ENCODE measurements at places on chromosomes 12 and 14.

DNA sequence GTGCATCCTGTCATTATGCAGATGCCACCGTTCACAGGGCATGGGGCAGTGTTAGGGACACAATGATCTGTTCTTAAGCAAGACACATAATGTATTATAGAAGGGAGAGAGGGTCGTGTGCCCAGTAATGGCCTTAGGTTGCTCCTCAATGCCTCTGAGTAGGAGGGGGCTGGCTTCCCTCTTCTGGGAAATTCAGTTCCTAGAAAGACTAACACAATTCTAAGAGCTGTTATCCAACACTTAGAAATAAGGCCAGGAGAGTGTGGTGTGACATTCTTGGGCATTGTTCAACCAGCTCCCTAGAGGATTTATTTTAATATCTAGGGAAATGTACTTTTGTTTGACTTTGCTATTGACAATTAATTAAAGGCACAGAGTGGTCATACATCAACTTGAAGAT is 118.5 kb downstream of the ADCK1 start:
- DNase-seq: no peak

DNA sequence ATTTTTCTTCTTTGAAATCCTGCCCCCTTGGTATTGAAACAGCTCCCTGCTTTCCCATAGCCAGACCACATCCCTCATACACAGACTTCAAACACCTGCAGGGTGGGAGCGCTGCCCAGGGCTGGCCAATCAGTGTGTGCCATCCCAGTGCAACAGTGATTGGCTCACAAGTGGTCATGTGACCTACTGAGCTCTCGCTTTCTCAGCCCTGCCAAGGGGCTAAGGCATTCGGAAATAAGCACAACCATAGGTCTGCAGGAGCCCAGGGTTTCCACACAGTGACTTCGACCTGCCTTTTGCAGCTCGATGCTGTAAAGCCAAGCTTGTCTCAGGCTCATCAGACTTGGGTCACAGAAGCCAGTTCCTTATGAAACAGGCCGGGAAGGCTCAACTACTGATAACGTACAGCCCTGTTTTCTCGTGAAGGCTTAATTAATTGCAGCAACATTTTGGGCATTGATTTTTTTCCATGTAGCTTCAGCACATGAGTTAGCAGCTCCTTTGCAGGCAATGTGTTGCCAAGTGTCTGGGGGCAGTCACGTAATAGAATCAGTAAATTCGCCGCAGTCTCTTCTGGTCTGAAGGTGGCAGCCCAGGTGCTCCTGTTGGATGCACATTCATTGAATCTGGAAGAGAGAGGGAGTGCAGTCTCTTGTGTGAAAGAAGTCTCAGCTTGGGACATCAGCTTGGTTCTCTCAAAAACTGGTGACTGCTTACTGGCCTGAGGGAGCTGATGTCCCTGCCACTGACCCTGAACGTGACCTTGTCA is 1091.8 kb downstream of the AACS start:
- no peak for DNase-seq

- DNase-seq: no peak
Observed at GRCh38 chr12:47111392-47111778, 31.6 kb upstream of the AMIGO2 start.

DNA sequence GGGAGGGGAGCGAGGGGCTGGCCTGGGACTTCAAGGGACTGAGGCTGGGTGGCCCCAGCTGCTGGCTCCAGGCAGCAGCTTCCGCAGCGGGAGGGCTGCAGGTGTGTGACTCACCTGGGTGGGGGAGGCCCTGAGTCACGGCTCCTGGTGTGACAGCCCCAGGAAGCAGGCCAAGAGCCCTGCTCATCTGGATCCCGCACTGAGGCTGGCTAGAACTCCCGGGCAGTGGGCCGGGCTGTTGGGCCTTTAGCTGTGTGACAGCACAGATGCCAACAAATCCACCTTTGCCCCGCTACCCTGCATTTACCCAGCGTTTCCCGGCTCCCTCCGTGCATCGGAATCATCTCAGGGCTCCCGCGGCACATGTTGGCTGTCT is 180.0 kb upstream of the PRMT8 start:
- DNase-seq: peak; percentile 40

DNA sequence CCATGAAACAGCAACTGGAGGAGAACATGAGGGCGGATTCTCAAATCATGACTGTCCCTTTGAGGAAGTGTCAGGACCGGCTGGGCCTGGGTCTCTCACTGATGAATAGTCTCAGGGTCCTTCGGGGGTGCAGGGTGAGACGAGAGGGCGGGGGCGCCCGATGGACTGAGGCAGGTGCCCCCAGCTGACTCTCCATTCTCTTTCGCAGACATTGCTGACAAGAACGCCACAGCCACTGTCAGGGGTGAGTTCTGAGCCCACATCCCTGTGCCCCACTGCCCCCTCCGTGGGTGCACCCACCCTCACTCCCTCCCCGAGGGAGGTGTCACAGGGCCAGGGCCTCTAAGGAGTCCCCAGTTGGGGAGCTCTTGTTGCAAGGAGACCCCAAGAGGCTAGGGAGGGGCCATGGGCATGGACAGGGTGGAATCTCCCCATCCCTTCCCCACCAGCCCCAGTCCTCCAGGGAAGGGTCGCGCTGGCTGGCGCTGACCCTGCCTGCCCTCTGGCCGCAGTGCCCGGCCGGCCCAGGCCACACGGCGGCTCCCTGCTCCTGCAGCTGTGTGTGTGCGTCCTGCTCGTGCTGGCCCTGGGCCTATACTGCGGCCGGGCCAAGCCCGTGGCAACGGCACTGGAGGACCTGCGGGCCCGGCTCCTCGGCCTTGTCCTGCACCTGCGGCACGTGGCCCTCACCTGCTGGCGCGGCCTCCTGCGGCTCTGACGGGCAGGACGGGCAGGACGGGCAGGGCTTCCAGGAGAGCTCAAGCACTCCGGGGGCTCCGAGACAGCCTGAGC is 8.7 kb downstream of the C14orf180 start:
- no peak for DNase-seq

DNA sequence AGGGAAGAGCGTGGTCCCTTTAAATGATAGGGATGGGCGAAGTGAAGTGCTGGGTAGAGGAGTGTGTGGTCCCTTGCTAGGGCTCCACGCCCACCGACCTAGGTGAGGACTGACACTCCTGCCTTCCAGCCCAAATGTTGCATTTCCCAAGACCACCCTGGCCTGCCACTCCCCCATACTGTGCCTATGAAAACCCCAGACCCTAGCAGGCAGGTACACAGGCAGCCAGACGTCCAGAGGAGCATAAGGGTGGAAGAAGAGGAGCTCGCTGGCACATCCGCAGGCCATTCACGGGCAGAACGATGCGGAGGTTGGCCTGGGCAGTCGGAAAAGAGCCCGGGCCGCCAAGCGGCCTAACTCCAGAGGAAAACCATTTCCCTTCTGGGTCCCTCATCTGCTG is 817 bp upstream of the IPO8 start:
- DNase-seq: no peak

GRCh38 chr14:69049675-69050074 is 70.6 kb upstream of the ACTN1 start:
- no peak for DNase-seq

- no peak for DNase-seq
Observed at GRCh38 chr12:120847814-120848213, 56.3 kb downstream of the SPPL3 start.

DNA sequence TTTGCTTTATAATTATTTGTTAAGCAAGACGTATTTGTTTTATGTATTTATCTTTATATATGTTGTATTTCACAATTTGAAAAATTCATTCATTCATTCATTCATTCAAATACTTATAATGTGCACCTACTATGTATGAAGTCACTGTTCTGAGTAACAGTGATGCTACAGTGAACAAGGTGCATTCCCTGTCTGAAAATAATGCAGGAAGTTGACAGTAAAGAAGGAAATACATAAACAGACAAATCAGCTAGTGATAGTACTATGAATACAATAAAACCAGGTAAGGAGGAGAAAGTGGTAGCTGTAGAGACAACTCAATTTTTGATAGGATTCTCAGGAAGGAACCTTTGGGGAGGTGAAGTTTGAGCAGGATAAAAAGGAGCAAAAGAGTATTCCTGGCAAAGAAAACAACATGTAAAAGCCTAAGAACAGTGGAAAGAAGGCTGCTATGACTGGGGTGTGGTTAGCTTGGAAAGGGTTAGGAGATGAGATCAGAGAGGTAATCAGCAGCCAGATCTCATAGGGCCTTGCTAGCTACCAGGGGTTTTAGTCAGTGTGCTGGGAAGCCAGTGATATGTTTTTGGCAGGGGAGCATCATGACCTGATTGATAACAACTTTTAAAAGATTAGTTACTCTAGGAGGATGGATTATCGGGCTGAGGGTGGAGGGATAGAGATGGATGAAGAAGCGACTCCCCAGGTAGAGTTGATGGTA is 17.4 kb downstream of the BICDL1 start:
- DNase-seq: no peak

DNA sequence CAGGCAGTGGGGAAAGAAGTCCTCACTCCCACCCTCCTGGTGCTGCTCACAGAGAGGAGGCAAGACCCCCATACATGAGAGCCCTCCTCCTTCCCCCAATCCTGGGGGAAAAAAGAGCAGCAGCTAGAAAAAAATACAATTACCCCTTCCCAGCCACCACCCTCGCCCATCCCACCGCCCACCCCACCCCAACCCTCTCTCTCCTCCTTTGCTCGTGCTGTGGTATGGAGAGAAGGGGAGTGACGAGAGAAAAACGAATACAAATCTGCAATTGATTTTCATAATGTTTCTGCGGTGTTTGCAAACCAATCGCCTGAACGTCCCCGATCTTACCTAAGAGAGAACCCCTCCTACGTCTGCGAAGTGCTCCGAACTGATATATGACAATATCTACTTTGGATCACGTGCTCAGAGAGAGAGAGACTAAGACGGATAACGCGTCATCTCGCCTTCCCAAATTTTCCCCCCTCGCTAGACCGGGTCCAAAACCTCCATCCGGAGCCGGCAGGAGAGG is at the start of gene HOXC11:
Gene HOXC11 (plus strand): TSS at position 405 of the 514 bp plus-strand sequence. CDS start 116 bp downstream, outside the sequence.
- no peak for DNase-seq

DNA sequence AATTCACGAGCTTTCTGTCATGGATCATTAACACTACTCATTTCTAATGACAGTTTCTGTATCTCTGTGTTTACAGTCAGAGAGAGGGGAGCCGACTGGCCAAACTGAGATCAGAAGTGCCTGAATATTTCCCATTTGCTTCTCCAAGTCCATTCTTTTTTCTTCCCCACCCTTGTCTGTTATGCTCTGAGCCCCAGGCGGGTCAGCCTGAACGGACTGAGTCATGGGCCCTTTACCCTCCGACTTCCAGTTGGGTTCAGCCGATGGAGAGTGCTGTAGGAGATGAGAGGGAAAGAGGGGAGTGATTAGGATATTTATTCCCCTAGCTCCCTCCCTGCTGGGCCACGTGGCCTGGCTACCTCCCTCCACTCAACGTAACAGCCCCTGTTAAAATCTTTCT is 104.7 kb downstream of the PAH start:
- no peak for DNase-seq

DNA sequence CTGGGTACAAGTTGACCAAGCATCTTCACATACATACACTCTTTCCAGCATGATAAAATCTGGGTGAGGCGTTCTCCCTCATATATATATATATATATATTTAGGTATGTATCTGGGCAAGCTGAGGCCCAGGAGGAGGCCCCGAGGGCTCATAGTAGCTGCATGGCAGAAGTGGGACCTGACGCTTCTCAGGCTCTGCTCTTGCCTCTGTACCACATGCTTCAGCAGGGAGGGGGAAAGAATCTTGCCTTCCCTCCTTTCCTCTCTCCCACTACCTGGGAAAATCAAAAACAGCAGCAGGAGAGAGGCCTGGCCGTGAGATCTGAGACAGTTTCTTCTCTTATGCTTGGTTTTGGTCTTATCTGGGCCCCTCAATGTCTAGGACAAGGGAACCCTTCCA is 9.2 kb downstream of the PPP1R1A start:
- no peak for DNase-seq

DNA sequence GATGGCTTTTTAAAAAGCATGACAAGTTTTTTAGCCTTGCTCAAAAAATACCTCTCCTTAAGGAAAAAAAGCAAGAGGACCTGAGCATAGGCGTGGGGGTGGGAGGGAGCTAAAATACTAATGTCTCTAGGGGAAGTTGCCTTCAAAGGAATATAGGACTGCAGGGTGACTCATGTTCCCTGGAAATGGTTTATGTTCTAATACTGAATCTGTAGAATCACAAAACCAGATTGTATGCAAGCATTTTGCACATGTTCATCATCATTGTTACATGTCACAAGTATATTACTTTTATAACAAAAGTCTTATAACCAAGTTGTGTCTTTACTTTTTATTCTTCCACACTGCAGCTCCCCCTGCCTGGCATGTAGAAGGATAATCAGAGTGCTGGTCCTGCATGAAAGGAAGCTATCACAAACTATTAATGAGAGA is 36.6 kb downstream of the GPR135 start:
- no peak for DNase-seq

GRCh38 chr12:107759410-107759809 is 1.5 kb downstream of the PRDM4 start:
- no peak for DNase-seq

DNA sequence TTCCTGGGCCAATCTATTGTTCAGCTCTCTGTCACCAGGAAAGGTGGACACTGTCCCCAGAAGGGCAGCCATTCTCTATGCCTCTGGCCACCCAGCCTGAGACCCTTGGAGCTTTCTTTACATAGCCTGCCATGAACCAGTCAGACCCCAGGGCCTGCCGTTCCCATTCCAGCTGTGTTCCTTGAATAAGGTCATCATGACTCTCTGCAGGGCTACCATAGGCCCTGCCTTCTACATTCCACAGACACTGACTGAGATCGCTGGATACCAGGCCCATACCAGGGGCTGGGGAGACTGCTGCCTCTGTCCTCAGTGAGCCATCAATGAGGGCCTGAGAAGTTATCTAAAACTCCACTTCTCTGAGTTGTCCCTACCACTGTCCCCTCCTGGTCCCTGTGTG is 75.5 kb downstream of the SYNE3 start:
- no peak for DNase-seq

GRCh38 chr14:28382444-28383190 is 384.0 kb upstream of the FOXG1 start:
- no peak for DNase-seq

GRCh38 chr12:89651192-89651591 is 57.4 kb downstream of the ATP2B1 start:
- DNase-seq: no peak

DNA sequence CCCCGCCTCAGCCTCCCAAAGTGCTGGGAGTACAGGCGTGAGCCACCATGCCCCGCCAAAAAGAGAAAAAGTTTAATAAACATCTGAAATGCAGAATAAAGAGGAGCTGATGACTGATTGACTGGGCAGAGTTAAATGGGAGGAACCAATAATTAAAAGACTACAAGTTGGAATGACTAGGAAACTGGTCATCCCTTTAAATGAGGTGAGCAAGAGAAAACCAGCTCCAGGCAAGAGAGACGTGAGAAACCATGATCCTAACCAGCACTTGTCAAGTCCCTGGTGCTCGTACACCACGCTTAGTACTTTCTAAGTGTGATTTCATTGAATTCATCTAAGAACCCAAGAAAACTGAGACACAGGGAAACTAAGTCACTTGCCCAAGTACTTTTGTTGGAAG is 47.9 kb downstream of the MAP1LC3B2 start:
- no peak for DNase-seq

Measured in 8988T (cell line).